ENCODE measurements at places on chromosomes 6 and 20.
A peak's percentile ranks its signal among the peaks of the same experiment; 100 is the strongest.

- DNase-seq = no peak
Measured at GRCh38 chr6:36822506-36823269, 16.6 kb downstream of the CPNE5 start.

DNA sequence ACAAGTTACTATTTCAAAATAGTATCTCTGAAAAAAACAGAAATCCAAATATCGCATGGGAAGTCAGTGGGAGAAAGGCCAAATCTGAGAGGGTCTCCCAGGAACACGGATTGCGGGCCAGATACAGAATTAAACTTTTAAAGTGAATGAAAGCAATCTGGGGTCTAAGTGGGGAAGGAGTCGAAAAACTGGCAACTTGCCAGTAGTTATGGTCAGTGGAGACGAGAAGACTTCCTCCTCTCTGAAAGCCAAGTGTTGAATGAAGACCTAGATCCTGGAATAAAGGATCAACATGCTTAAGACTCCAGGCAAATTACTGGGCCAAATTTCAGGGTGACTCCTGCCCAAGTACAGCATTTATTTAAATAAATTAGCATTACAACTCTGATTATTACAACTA, 123.6 kb downstream of the BFSP1 start:
- no peak for DNase-seq

DNA sequence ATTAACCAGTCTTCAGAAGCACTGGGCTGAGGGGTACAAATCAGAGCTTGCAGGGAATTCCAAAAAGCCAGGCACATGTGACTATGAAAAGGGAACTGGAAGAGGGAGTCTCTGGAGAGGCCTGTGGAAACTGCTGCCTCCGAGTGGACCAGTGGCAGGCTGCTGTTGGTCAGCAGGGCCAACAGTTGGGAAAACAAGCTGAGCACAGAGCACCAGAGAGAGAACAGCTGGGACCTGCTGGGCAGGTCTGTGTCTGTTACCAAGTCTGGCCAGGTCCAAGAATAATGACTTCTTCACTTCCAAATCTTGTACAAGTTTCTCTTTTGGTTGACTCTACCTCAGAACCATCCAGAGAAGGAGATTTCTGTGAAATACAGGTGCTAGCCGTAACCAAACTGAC, 81.4 kb downstream of the LIN28B start:
- no peak for DNase-seq

DNA sequence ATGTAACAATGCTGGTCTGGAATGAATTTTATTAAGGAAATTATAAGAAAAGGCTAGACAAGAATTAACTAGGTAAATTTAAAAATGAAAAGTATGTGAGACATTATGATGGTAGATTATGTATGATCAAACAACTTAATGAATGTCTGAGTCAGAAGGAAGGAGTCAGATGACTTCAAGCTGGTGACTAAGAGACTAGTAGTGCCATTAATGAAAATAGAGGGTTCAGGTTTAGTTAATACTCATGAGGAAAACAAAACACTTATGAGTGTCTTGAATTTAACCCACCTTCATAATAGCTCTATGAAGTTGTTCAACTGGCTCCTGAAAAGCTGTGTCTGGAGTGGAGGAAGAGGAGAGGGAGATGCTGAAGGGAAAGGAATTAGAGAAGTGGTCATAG, 256.3 kb downstream of the ADGRB3 start:
- no peak for DNase-seq

GRCh38 chr6:64984948-64985347, 722.1 kb downstream of the EYS start:
- no peak for DNase-seq

DNA sequence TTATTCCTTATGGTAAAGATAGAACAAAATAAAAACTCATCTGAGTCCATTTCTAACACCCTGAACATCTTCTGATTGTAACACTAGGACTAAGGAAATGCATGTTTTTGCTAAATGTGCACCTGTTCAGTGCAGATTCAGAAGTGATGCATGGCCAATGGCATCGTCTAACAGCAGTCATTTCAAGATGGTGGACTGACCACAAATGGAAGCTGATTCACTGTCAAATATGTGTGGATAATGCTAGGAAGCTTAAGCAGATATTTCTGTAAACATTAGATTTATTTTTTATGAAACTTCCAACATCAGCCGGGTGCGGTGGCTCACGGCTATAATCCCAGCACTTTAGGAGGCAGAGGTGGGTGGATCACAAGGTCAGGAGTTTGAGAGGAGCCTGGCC, 394.8 kb downstream of the SAMD5 start:
- no peak for DNase-seq

DNA sequence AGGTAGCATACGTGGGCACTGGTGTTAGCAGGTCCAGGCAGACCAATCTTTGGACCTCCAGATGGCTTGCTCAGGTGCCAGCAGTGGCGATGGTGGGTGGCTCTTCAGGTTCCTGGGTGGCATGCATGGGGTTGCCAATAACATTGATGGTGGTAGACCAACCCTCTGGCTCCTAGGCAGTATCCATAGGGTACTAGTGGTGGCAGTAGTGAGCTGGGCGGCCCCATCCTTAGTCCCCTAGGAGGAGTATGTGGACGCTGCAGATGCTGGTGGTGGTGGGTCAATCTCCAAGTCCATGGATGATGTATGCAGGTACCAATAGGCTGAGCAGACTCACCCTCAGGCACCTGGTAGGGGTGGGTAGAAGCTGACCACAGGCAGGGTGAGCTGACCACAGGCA, 70.6 kb downstream of the ZC2HC1B start:
- no peak for DNase-seq

- no peak for DNase-seq
Measured at GRCh38 chr20:62589150-62589498, 53.2 kb upstream of the SLCO4A1 start.

DNA sequence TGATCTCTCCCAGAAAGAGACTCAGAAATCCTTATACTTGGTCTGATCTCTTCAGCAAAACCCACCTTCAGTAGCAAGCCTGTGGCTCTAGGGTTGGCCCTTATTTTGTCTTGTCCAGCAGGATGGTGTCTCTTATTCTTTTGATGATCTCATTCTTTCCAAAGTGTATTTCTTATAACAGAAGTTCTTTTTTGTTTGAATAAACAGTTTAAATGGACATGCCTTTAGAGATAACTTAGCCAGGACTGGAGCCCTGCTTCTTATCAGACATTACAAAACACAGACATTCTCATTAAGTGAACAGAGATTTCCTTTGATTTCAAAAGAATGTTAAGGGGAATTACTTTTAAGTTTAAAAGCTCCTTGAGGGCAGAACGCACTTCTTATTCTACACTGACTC, 31.7 kb downstream of the KCNS1 start:
- DNase-seq = no peak

- no peak for DNase-seq
Measured at GRCh38 chr20:55159230-55159629, 683.8 kb downstream of the DOK5 start.

GRCh38 chr6:46862381-46862780, 59.4 kb downstream of the ADGRF5 start:
- DNase-seq = no peak

DNA sequence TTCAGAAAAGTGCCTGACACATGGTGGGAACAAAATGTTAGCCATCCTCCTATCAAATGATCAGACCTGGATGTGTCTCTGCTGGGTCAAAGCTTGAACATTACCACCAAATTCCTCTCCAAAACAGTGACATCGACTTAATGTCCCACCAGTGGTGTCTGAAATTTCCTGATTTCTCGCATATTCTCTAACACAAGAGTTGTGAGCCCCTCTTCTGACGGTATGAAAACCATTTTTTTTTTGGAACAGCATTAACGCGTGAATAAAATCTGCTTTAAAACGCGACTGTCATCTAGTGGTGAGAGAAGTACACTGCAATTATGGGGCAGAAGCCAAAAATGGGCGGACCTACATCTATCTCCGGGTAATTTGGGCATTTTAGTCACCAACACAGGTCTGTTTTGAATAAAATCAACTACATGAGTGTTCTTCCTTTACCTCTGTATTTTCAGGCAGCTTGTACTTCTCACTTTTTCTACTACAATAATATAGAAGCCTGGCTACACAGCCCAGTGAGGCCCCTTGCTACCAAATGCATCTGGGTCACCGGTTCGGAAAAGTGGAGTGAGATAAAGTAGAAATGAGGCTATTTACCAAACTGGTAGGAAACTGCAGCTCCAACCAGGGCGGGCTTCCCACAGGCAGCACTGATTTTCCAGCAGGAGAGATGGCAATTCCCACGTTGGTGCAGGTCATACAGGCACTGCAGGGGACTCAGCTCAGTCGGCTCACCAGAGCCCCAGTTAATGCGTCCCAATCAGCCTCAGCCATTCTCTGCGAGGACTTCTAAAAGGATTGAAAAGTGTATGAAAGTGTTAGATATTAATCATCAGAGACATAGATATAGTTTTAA, 27.4 kb downstream of the MGME1 start:
- DNase-seq = peak; percentile 38

DNA sequence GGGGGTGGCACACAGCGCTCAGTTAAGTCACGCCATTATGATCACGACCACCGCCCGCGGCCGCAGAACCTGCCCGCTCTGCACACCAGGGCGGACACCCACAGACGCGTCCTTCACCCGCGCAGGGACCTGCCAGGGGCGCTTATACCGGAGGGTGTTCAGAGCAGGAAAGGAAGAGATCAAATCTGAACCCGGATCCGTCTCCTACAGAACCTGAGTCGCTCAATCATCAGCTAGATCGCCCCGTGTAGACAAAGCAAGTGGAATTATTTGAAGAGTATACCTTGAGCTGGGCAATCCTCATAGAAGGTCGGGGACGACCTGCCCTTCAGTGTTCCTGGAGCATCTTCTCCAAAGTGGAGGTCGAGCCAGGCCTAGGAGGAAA, 14.4 kb upstream of the ZNF217 start:
- no peak for DNase-seq

GRCh38 chr6:50889935-50890334, 71.3 kb downstream of the TFAP2B start:
- no peak for DNase-seq

DNA sequence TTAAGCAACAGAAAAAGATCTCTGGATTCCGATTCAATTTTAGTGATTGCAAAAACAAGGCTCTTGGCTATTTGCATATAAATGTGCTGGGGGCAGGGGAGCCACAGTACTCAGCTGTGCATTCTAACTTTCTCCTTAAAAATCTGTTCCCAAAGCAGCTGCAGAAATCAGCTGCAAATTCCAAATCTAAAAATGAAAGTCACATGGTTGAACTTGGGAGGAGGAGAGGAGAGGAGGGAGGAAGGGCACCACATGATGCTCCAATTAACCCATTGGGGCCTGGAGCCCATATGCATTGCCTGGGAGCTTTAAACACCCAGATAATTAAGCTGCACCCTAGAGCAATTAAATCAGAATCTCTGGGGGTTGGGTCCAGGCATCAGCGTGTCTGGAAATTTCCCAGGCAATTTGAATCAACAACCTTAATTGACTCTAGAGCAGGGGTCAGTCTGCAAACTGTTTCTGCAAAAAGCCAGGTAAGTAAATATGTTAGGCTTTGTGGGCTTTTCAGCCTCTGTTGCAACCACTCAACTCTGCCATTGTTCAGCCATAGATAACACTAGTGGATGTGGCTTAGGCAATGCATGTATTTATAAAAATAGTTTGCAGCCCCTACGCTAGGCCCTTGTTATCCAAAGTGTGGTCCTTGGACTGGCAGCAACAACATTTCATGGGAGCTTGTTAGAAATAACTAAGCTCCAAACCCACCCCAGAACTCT, 508.1 kb downstream of the KIF16B start:
- no peak for DNase-seq
